ENCODE measurements at places on chromosomes 3 and 15. TPM values are rescaled to one million over a fixed set of nuclear protein-coding genes. Genes with fewer than 3 reads are reported as not detected.

Gene CPA3
- not detected for polyA plus RNA-seq

DNA sequence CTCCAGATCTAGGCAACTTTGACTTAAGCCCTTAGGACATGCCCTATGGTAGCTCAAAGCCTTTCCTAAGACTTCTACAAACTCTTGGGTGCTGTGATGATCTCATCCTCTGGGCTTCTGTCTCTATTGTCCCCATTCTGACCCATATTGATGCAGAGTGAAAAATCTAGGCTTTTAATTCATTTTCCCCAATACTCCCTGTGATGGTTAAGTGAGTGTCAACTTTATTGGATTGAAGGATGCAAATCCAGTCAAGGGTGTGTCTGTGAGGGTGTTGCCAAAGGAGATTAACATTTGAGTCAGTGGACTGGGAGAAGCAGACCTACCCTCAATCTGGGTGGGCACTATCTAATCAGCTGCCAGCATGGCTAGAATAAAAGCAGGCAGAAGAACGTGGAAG is 97.3 kb upstream of the NUDT16 start:
- no peak for DNase-seq

Gene GRK7
- 0.06 TPM for polyA plus RNA-seq

GRCh38 chr15:84836844-84837243 is 19.7 kb downstream of the ALPK3 start:
- no peak for DNase-seq

GRCh38 chr3:59540696-59541095 is 490.9 kb upstream of the CFAP20DC start:
- no peak for DNase-seq

DNA sequence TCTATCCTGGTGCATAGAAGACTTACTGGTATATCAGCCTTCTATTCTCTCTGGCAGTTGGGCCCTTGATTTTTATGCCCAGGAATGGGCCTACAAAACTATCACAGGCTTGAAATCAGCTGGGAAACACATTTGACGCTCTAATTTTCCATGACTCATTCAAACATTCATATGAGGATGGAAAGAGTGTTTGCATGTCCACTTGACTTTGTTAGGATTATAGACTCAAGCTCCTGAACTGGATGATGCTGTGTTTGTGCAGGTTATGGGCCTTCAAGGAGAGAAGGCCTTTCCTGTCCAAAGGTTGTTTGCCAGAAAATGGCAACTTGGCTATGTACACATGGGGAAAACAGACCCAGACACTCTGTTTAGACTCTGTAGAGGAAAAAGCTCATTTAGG is 219.9 kb downstream of the GAP43 start:
- no peak for DNase-seq

DNA sequence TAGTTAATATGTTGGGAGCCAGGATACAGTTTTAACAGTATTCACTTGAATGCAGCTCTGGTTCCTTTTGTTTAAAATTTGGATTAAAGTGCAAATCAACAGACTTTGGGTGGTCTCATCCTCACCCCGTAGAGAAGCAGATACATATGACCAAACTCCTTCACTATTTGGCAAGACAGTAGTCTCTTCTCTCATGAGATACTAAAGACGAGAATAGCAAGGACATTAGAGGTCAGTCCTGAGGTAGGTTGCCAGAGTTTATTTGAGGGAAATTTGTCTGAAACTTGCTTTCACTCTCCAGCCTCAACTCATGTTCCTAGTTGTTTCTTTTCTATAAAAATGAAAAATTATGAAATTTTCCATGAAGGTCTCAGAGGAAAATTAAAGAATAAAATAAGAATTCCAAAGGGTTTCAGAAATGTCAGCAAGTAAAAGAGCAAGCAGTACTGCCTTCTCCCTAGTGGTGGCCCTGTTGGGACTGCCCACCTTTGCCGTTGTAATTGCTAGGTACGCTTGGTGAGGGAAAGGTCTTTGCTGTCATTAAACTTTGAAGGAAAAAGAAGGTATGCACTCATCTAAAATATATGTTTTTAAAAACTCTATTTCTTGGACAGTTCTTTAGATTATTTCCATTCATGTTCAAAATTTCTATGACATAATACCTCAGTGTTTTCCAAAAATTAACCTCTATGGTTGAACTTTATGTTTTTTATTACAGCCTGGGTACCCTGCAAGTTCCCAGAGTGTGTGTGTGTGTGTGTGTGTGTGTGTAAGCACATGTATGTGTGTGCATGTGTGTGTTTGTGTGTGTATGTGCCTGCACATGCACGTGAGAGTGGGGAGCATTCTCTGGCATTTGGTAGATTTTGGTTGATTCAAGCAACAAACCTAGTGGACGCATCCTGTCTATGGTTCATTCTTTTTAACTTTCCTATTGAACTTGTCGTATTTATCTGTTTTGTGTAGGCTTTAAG is 111.4 kb downstream of the CMSS1 start:
- DNase-seq: no peak

Measured in heart left ventricle (tissue), 16 donors.